GM12891 (cell line): ENCODE measurements at places on chromosomes 3 and 15.

DNA sequence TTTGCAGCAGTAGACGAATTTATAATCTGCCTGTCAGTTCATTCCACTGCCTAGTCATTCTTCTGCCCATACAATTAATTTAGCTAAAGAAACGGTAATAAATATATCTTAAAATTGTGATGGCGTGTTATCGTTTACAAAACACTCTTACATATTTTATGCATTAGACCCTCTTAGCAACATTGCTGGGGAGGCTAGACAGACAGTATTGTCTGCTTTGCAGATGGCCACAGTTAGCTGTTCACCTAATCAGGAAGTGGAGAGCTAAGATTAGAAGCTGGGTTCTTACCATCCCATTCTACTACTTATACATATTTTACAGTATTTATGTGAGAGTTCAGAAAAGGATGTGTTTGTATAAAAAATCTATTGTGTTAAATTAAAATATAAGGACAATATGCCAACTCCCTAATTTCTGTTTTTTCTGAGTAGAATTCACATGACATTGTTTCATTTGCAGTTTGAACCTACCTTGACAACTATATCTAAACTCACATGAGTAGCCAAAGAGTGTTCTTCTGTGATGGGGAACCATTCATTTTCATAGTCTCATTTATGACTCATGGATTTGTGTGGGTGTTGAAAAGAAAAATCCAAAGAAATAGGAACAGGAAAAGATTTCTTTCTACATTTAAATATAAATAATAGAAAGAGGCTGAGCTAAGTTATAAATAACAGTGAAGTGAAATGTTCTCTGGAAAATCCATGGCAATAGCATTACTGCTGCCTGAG is 41.7 kb upstream of the C3orf80 start:
- no peak for DNase-seq

DNA sequence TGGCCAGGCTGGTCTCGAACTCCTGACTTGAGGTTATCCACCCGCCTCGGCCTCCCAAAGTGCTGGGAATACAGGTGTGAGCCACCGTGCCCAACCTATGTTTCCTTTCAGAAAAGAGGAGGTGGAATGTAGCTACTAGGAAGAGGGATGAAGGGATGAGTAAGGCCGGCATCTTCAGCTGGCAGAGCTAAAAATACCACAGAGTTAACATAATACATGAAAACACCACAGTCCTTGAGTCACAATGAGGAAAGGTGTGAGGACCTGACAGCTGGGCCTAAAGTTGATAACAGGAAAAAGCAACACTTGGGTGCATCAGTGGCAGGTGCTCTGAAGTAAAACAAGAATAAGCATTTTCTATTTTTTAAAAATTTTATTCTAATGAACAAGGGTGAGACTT is 392.2 kb downstream of the DIPK2A start:
- no peak for DNase-seq

- DNase-seq, result no peak
Observed at GRCh38 chr15:31207246-31207645, 105.7 kb upstream of the TRPM1 start.

DNA sequence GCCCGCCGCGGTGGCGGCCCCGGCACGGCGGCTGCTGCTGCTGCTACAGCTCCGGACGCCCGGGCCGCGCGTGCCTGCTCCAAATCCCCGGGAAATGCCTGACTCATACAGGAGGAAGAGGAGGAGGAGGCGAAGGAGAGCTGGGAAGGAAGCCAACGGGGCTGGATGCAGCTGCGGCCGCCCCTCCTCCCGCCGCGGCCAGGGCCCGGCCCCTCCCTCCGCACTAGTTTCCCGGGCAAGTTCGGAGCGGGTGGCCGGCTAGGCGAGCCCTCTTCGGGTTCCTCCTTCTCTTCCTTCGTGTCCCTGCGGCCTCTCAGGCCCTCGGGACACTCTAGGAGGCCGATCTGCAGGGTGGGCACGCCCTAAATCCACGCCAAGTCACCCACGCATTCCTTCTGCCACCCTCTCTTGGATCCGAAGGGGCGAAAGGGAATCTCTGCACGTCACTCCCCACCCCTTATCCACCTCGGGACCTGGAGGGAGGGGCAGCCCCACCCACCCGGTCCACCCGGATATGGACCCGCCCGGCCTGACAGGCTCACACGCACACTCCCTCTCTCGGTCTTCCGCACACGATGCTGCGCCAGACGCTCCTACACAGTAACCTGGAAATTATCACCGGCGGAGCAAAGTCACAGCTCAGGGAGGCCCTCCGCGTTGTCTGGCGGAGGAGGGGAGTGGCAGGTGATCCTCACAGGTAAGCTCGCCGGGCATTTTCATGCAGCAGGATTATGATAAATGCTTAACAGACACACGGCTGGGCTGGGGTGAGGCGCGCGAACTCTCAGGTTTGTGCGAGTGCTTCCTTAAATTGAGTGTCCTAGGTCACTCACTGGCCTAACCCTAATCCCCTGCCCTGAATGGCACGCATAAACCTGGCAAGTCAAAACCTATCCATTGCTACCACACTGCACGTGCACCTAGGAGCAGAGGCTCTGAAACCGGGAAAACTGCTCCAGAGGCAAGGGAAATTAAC is at the start of the genes OSBPL10 and ZNF860:
Gene OSBPL10 (minus strand): TSS at position 57 of the 976 bp plus-strand sequence. CDS start 83 bp downstream, outside the sequence.
Gene ZNF860 (plus strand): TSS at position 545 of the 976 bp plus-strand sequence. CDS start 7,330 bp downstream, outside the sequence.
- no peak for DNase-seq

DNA sequence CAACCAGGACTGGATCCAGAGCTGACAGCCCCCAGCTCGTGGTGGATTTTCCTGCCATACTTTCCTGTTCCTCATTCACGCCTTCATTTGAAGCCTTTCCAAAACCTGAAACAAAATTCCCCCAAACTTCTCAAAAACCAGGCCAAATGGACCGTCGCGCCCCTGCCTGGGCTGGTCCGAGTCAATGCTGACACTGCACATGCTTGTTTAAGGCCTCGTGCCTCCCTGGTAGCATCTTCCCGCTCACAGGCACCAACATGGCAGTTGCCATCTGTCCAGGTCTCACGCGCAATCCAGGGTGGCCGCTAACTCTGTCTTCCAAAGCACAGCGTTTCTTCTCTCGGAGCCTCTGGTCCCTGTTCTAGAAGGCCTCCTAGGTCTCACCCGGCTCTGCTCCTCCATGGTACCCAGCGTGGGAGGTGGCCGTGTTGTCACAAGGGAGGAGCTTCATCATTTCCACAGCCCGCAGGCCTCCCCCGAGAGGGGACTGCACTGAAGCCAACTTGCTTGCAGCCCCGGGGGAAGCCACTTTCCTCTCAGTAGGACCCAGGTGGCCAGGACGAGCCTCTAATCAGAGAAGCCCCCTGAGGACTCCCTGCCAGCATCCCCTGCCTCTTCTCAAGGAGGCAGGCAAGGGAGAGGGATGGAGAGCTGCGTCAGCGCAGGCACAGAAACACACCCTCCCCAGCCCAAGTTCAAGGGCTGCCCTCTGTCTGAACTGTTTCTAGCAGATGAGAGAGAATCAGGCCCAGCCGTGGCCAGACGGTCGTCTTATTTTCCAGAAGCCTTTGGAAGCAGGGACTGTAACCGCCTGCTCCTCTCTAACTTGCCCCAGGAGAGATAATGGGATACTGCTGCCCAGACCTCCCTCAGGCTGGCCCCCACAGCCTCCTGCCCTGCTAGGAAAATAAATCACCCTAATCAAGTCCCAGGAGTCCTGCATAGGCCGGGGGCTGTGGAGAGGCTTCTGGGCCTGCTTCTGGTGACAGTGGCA is 152.8 kb upstream of the TLE3 start:
- DNase-seq, result no peak

DNA sequence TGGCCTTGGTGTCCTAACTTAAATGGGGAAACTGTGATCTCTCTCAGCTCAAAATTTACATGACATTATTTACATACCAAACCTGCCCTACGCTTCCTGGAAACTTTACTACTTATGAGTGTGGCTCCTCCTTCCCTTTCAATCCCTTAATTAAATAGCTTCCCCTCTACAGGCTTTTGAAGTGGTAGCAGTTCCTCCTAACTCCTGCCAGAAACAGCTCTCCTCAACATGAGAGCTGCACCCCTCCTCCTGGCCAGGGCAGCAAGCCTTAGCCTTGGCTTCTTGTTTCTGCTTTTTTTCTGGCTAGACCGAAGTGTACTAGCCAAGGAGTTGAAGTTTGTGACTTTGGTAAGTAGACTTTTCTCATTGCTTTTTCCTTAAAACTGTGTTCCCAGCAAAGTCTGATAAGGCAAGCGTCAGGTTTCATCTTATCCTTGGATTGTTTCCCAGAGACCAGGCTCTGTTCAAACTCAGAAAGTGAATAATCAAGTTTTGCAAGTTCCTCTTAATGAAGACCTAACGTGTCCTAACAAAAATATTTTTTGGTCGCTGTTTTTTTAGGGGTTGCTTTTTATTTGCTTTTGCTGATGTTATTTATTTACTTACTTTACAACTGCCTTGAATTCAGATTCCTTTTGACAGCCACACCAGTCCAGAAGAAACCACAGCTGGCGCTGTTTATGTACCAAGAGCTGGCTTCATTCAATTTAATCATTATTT is at the start of gene ACP3:
Gene ACP3 (plus strand): TSS at position 179 of the 720 bp plus-strand sequence. CDS start 50 bp downstream, at position 229.
- DNase-seq, result no peak

GRCh38 chr3:143707848-143708247 is 140.4 kb downstream of the SLC9A9 start:
- DNase-seq, result no peak

DNA sequence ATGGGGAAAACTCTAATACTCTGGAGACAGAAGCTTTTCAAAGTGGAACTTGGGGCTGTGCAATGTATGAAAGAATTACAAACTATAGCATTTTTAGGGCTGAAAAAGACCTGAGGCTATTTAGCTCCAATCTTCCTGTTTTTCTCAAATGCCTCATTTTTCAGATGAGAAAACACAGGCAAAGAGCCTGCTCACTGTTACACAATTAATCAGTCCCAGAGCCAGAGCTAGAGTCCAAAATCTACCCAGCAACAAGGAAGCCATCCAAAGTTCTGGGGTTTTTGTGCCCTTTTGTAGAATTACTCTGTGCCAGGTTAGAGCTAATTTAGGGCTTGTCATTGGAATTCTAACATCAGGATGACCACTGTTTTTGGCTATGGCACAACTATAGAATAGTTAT is 45.5 kb downstream of the GPR149 start:
- no peak for DNase-seq

GRCh38 chr3:97658668-97659285 is 105.8 kb upstream of the ARL6 start:
- no peak for DNase-seq

- no peak for DNase-seq
Observed at GRCh38 chr3:105811518-105812193, 57.2 kb downstream of the CBLB start.

GRCh38 chr15:78680431-78681075 is 39.5 kb upstream of the CHRNB4 start:
- no peak for DNase-seq

DNA sequence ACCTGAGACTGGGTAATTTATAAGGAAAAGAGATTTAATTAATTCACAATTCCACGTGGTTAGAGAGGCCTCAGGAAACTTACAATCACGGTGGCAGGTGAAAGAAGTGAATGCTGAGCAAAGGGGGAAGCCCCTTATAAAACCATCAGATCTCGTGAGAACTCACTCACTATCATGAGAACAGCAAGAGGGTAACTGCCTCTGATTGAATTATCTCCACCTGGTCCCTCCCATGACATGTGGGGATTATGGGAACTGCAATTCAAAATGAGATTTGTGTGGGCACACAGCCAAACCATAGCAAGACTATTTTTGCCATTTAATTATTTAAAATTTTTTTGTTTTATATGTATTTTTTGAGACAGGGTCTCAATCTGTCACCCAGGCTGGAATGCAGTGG is 27.0 kb upstream of the KCTD6 start:
- no peak for DNase-seq

DNA sequence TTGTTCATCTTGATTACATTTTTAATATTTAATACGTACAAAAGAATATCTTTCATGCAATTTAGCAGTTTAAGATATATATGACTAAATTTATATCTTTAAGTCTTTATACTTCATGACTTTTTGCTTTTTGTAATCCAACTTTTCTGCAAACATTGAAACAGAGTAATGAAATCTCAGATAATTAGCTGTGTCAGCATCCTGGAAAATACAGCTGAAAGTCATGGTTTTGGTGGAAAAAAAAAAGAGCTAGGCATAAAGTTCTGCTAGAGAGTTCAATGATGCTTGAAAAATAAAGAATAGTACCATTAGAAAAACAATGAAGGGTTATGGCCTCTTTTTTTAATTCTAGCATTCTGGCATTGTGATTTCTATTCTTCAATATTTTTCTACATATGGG is 387.4 kb upstream of the ROBO2 start:
- no peak for DNase-seq

- DNase-seq, result no peak
Observed at GRCh38 chr15:71664622-71665021, 145.7 kb upstream of the NR2E3 start.

GRCh38 chr15:35182841-35183479 is 97.9 kb upstream of the NANOGP8 start:
- no peak for DNase-seq

GRCh38 chr15:73370151-73370550 is 1.4 kb upstream of the HCN4 start:
- no peak for DNase-seq

DNA sequence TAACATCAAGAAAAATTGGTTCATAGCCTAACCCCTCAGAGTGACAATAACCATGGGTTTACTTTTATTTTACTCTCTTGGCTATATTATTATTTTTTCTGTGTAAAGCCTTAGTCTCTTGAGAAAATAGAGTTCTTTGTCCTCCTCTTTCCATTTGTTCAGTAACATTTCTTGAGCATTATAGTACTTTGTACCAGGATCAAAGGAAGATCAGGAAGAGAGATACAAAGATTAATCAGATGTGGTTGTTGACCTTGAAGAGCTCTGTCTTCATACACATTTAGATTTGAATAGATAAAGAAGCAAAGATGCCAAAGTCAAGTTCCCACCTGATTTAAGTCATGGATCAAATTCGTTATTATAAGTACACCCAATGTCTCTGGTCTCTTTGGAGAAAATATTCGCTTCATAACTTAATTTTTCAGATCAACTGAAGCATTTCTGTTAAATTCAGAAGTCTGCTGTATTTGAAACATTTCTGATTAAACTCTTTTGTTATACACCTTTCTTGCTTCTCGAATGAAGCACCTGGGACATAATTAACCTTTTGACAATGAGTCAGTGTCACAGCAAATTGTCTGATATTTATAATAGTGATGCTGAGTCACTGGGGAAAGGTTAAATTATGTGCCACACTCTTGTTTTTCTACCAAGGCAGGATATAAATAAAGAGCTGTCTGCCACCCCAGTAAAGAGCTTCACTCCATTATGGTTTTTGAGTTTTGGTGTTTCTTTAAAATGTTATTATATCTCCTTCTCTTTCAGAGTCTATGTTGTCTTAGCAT is 100.2 kb downstream of the GHSR start:
- no peak for DNase-seq

- DNase-seq, result no peak
Observed at GRCh38 chr3:55858302-55858701, 371.2 kb upstream of the WNT5A start.

GRCh38 chr15:53843869-53844569 is 84.6 kb upstream of the WDR72 start:
- no peak for DNase-seq

- no peak for DNase-seq
Observed at GRCh38 chr15:74337146-74337545, 30.3 kb downstream of the CYP11A1 start.

GRCh38 chr3:181952221-181952620 is 240.5 kb downstream of the SOX2 start:
- no peak for DNase-seq

GRCh38 chr15:41506796-41507341 is 6.8 kb downstream of the LTK start:
- DNase-seq, result no peak
